Ascending aorta (tissue), 2 donors: ENCODE measurements at places on chromosomes 2 and 18.

- DNase-seq: no peak
Observed at GRCh38 chr2:74843433-74843832, 9.5 kb downstream of the HK2 start.

DNA sequence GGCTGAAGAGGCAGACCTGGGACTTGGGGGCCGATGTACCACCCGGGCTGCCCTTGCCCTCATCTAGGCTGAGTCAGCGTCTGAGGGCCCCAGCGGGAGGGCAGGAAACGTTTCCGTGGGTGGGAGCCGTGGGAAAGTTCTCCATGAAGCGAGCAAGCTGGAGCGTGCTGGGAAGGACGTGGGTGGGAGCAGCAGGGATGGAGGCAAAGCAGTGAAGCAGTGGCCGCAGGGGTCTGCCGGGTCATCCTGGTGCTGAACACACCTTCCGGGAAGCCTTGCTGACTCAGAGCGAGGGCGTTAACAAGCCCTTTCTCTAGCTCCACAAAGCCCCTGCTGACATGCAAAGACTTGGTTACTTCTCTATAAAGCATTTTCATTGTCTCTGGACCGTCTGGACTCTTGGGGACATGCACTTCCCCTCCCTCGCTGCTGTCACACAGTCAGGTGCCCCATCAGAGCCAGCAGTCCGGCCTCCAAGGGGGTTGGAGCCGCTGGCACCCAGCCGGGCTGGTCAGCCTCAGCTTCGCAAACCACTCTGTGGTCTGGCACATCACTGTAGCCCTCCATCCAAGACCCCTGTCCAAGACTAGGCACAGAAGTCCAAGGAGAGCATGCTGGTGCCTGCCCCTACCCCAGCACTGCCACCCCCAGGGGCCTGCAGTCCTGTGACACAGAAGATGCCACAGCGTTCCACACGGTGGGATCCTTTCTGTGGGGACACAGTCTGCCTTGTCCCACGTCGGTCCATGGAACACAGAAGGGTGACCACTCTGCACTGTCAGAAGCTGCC, 115.1 kb upstream of the GPC1 start:
- DNase-seq: no peak

- DNase-seq: no peak
Observed at GRCh38 chr2:64052463-64053241, 33.4 kb upstream of the VPS54 start.

DNA sequence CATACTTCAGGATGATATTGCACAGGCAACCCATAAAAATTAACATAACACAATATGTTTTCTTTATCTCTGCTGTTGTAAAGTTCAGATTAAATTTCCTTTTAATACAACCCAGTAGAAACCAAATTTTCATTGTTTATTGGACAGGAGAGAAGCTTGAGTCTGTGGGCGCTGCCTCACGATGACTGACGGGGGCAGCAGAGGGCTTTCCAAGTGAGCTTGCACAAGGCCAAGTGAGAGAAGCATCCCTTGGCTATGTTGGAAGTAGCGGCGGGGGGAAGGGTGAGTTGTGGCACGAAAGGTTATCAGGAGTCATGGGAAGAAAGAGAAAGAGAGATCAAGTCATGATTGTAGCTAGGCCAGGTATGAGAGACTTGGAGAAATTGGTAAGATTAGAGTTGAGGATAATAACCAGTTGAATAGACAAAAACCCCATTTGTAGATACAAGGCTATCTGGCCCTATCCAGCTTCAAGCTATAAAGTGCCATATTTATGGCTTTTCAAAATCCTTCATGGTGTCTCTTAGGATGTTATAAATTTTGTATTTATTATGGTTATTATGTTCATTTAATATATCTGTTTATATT, 413.7 kb upstream of the FAM98A start:
- no peak for DNase-seq

- no peak for DNase-seq
Observed at GRCh38 chr2:46263347-46263746, 33.9 kb upstream of the EPAS1 start.

DNA sequence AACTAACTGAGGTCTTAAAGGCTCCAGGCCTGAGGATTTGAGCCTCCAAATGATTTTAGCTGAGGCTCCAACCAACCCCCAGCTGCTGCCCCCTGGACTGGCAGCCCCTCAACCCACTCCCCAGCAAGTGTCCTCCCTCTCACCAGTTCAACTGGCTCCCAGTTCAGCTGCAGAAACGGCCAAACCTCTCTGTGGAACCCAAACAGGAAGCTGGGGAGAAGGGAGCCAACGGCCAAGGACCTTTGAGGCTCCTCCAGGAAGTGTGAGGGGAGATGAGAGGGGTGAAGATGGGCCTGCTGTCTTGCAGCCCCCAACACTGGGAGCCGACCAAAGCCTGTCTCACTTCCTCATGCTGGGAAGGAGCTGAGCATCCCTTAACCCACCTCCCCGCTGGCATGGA, 24.9 kb downstream of the ZFP36L2 start:
- DNase-seq: no peak

- DNase-seq: no peak
Observed at GRCh38 chr2:37898448-37898847, 26.6 kb upstream of the RMDN2 start.

GRCh38 chr2:167104691-167105090, 216.4 kb downstream of the XIRP2 start:
- no peak for DNase-seq

DNA sequence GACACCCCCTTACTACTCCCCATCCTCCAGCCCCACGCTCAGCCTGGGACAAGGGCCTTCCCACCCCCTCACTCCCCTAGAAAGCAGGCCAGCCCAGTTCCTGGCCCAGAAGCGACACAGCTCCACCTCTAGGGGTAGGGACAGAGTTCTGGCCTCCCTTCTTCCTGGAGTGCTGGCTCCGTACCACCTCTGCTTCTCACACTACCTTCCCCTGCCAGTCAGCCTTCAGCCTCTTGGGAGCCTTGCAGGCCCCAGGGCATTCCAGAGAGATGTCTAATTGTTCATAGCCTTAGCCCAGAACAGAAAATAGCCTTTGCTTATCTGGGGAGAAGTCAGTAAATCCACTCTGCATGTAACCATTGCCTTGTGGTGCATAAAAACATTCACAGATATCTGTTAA, 13.1 kb upstream of the CATIP start:
- DNase-seq: peak; percentile 90

DNA sequence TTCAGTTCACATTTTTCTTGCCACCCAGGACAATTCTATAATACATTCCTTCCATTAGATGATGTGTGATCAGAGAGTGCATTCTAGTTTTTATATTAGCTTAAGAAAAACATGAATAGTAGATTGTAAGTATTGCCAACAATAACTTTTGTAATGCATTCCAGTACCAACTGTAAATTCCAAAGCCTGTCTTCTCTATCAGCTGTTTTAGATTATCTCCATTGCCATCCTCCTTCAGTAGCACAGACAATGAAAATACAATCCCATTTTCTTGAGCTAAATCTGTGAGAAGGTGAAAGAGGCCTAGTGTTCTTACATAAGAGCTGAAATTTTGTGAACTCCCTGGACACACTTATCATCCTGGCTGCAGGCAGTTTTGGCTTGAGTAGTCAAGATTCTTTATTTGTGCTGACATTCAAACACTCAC, 103.9 kb downstream of the CCBE1 start:
- DNase-seq: no peak

DNA sequence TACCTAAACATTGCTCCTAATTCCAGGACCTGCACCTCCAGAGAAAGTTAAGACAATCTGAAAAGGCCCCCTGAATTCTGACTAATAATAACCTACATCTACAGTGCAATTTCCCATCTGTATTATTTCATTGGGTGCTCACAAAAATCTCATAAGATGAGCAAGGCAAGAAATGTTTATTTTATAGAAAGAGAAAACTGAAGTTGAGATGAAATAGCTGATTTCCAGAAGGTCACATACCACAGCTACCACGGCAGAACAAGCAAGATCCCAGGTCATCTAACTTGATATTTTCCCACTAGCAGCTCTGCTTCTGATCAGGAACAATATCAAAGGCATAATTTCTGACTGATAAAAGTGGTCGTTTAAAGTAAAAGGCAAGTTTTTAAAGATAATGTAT, 105.8 kb upstream of the COL5A2 start:
- DNase-seq: no peak

DNA sequence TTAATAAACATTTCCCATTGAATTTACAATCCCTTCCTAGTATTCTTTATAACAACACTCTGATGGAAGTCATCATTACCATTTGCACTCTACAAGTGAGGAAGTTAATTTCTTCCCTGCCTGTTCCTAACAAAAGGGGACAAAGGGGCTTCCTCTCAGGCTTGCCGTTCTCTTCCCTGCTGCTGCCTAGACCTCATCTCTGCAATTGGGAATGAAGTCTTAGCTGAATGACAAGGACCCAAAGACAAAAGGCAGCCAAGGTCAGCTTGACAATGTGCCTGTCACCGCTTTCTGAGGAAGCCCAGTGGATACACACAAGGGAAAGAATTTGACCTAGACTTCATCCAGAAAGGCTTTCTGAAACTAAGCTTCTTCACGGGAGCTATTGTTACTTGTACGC, 416.4 kb downstream of the CMPK2 start:
- no peak for DNase-seq

DNA sequence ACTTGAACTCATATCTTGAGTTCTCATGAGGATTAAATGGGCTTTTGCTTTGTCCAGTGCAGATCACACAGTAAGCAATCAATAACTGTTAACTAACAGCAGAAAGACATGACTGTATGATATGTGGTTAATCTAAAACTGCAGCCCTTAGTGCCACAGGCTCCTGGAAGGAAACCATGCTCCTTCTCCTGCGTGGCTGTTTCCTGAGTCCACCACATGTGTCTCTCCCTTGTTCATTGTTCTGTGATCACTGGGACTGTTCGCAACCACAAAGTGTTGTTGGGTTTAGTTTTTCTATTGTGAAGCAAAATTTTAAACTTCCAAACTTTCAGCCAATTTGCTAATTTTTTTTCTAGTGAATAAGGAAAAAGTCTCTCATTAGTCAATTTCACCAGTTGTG, 130.9 kb upstream of the PTPRM start:
- DNase-seq: no peak

GRCh38 chr2:129813404-129813803, 166.1 kb upstream of the RAB6C start:
- DNase-seq: no peak

GRCh38 chr2:136057802-136058140, 60.2 kb downstream of the CXCR4 start:
- DNase-seq: no peak

GRCh38 chr18:23825978-23826405, 136.7 kb downstream of the LAMA3 start:
- DNase-seq: peak; percentile 50

GRCh38 chr2:7849027-7849426, 832.8 kb upstream of the ID2 start:
- no peak for DNase-seq

DNA sequence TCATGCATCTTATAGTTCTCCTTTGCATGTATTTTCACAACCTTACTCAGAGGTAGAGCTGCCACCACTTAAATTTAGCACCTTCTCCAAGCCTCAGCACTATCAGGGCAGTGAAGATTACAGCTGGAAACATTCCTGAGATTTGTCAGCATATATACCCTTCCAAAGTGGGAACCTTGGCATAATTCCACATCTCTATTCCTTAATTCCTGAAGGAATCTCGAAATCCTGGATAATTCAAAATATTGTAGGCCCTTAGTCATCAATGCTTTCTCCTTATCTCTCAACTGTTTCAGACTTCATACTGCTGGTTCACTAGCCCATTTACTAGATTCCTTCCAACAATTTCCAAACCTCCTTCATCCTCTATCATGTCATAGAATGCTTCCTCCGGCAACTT, 87.4 kb downstream of the ITSN2 start:
- no peak for DNase-seq

GRCh38 chr2:177359836-177360595, 32.6 kb upstream of the AGPS start:
- no peak for DNase-seq

DNA sequence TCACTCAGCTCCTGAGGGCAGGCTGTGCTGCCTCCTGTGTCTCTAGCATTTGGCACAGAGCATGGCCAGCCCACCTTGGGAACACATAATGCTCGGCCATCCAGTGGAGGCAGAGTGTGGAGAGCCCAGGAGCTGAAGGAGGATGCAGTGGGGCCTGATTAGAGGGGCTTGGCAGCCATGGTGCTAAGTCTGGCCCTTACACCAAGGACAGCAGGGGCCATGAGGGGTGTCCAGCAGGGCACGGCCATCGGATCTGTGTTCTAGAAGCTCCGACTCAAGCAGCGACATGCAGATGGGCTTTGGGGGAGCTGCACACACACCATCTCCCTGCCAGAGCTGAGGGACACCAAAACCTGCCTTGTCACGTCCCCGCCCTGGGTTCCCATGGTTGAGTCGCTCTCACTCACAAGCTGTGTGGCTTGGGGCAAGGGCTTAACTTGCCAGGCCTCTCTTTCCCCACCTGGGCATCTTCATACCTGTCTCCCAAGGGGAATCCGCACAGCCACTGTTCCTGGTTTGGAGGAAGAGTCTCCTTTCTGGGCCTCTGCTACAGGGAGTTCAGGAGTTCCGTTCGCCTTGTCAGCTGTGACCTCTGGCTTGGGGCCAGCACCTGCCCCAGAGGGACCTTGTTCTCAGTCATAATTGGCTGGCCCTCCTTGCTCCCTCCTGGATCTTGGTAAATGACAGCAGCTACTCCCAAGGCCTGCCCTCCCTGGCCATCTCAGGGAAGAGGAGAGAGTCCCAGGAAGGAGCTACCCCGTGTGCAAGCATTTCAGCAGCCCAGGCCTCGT, 1.3 kb upstream of the TOGARAM2 start:
- DNase-seq: no peak

DNA sequence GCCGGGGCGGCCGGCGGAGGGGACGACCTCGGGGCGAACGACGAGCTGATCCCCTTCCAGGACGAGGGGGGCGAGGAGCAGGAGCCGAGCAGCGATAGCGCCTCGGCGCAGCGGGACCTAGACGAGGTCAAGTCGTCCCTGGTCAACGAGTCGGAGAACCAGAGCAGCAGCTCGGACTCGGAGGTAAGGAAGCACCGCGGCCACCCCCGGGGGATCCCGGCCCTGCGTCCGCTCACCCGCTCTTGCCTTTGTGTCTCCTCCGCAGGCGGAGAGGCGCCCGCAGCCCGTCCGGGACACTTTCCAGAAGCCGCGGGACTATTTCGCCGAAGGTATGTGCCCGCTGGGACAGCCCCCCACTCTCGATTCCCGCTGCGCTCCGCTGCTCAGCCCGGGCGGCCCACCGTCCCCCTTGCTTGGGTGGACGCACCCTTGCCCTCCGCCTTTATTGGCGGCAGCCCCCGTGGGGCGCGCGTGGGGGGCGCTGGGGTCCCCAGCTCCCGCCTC, 611 bp downstream of the TCF7L1 start:
- no peak for DNase-seq

- DNase-seq: no peak
Observed at GRCh38 chr18:64273724-64274123, 124.8 kb upstream of the LINC00305 start.

DNA sequence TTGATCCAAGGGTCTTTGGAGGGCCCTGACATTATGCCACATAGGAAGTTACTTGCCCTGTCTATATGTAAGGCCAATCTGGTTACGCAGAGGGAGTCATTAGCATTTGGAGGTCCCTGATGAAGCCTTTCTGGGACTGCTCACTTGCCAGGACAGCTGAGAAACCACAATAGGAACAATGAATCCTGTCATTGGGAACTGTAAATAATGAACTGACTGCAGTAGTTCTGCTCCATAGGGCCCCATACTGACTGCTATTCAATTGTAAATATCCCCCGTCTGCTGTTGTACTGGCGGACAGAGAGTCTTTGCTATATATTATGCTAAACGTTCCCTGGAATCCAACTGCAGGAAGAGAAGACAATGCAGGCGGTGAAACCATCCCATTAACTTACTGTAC, 149.4 kb upstream of the DCC start:
- no peak for DNase-seq

- no peak for DNase-seq
Observed at GRCh38 chr2:234630801-234631261, 133.9 kb upstream of the ARL4C start.
